ENCODE measurements at places on chromosomes 1 and 21.

GRCh38 chr1:235650341-235651169, 971 bp upstream of the GNG4 start:
- DNase-seq = no peak

DNA sequence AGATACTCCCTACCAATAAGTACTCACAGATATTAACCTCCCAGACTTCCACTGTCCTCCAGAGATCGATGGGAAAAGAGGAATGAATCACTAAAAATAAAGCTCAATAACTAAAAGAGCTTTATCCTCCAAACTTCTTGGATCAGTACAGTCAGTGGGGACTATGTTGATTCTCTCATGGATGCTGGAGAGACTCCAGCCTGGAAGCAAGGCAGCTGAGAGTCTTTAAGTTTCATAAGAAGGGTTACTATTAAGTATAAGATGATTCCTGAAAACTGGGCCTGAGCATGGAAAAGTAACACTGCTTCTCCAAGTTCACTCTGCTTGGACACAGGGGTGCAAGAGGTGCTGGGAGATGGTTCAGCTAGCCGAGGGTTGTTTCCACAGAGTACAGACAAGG, 6.2 kb upstream of the DDR2 start:
- DNase-seq = no peak

GRCh38 chr21:31022306-31022705, 16.0 kb downstream of the KRTAP19-8 start:
- no peak for DNase-seq

- DNase-seq = no peak
Observed at GRCh38 chr1:205272536-205272935, 44.8 kb downstream of the TMCC2 start.

DNA sequence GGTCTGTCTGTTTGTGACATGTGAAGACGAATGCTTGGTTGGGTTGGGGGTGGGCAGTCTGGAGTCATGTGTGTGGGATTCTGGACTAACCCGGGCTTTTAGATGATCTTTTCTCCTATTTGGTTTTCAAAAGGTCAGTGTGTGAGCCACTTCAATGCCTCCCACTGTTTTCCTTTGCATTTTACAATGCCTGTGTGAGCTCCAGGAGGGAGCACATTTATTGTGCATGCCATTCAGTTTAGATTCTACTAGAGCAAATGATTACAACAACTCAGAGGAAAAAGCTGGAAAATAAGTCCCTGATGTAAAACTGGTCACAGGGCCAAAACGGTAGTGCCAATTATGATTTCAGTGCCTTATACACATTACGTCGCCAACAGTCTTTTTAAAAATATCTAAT, 90.9 kb downstream of the LYPLAL1 start:
- DNase-seq = no peak

GRCh38 chr21:34004974-34005373, 68.4 kb upstream of the MRPS6 start:
- DNase-seq = no peak

All from GM19239 (cell line).